ENCODE measurements at places on chromosomes 3 and 15.

GRCh38 chr3:14096742-14097141 is 27.9 kb downstream of the CHCHD4 start:
- DNase-seq = no peak

- no peak for DNase-seq
Observed at GRCh38 chr3:63295806-63296205, 17.7 kb downstream of the SYNPR start.

DNA sequence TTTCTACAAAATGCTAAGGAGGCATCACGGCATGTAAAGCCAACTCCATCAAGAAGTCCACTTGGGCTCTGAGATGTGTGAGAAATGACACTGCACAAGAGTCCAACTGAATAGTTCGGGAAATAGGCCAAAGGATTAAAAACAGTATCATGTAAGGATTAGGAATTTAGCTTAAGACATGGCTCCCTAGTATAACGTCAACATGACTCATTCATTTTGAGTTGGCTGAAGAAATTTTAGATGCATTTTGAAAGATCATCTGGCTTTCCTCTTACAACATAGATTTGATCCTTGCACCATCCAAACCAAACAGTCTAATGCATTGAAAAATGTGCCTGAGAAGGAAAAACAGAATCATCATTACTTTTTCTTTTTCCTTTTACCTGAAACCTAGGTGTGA is 109.3 kb upstream of the MME start:
- DNase-seq = no peak

DNA sequence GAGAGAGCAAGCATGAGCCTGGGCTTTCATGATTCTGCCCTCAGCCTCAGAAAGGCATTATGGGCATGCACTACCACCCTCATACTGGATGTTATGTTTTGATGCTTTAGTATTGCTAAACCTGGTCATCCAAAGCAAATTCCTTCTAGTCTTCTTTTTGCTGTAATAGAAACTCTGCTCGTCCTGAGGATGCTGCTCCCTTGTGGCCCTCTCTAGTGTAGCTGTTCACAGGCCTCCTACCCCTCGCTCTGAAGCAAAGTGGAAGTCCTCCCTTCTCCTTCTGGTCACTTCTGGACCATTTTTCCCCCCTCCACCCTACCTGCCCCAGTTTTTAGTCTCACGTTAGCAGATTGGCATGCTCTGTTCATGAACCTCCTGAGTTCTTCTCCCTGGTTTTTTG is 22.9 kb upstream of the CCNL1 start:
- no peak for DNase-seq

DNA sequence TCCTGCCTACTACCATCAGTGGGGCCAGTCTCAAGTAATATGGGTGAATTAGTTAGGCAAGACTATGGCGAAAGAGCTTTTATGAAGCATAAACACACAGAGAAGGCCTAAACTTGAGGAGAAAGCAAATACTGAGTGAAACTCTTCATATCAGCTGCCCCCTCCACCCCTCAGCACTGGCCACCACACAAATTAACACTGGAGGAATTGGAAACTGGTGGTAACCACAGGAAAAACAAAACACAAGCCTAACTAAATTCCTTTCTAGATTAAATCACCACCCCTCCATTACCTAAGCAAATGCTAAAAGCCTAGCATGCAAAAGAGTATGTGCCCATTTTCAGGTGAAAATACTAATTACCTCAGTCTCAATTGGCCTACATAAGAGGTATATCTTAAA is 774.7 kb upstream of the NECTIN3 start:
- DNase-seq = no peak

- DNase-seq = no peak
Observed at GRCh38 chr15:61653110-61653509, 407.1 kb downstream of the VPS13C start.

DNA sequence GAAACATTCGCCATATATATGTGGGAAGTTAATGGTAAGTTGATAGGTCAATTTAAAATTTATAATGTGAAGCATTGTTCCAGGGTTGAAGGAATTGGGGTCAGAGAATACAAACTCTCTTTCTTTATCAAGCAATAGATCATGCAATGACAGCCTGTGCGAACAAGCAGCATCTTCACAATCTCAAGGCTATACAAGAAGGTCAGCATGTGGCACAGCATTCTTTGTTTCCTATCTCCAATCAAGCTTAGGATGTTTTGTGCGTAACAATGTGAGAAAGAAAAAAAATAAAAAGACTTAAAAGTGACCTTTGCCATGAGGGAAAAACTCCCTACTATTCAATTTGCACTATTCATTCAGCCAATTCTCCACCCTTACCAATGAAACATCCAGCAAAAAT is 288.1 kb upstream of the NECTIN3 start:
- no peak for DNase-seq

DNA sequence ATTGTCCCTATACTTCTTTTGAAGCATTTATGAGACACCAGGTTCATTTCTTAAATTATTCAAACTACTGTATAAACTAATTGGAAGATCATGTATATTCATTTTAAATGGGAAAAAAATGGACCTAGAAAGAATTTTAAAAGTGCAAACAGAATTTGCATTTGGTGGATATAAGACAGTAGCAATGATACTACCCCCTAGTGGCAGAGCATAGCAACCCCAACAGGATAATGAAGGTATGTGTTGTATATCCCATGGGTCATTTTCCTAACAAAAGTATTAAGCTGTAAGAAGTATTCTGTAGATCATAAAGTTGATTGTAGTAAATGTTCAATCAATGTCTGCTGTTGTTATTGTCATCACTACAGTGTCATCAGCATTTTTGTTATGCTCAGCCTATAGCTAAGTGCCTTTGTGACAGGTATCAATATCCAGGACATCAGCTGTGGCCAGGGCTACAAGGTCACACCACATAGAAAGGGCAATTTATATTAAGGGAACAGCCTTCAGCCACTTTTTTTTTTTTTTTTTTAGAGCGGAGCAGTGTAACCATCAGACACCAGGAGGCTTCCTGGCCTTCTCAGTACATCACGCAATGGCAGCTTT is 175.8 kb downstream of the FOXB1 start:
- DNase-seq = no peak

DNA sequence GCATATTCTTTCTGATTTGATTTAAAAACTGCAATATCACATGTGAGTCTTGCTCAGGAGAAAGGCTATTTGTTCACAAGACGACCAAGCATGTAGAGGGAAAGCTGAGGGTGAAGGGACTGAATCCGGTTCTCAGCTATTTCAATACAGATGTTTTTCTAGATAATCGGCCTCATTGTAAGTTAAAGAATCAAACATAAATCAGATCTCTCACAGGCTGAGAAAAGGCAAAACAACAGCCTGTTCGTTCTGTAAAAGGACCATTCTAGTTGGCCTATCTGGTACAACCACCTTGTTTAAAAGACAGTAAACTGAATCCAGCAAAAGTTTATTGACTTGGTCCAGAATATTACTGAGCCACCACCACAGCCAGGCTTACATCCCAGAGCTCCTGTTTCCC is 1045.7 kb upstream of the CFAP20DC start:
- DNase-seq = no peak

- no peak for DNase-seq
Observed at GRCh38 chr15:67341539-67341938, 87.0 kb downstream of the IQCH start.

- DNase-seq = no peak
Observed at GRCh38 chr3:32991781-32992180, 40.3 kb downstream of the CCR4 start.

GRCh38 chr15:100311833-100312476 is 29.8 kb downstream of the ADAMTS17 start:
- no peak for DNase-seq

DNA sequence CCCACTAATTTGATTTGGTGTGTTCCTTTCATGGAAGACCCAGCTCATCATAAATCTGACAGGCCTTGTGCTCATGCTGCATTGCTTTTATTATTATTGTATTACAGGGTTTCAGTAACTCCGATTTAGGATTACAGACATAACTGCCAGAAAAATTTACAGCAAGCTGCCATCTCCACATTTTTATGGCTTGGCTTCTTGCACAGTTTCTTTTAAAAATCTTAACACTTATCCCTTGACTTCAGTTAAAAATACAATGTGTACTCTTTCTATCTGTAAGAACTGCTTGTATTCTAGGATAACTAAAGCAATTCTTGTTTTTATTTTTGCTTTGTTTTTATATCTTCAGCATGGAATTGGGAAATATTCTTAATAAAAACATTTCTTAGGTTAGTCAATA is 612.2 kb downstream of the DIPK2A start:
- no peak for DNase-seq

GRCh38 chr3:111998636-111999483 is at the start of gene TAGLN3:
TAGLN3 (plus strand) TSS chr3:111998922; CDS start chr3:111999423, 501 bp downstream.
- no peak for DNase-seq

DNA sequence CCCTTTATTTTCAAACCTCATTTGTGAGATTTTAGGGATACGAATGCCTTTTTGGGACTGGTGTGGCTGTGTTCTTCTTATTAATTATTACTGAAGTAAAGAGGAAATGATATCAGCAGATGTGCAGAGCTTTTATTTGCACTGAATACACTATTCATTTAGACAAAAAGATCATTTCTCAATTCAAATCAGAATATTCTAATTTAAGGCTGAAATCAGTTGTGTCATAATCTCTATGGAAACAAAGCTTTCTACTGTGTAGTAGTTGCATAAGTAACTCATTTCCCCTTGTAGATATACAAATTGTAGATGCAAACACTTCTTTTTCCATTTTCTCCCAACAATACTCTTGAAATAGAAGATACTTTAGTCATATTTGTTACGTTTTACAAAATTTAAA is 56.0 kb downstream of the PDE8A start:
- DNase-seq = no peak

GRCh38 chr3:76490064-76490463 is 549.8 kb upstream of the ROBO2 start:
- DNase-seq = no peak

- no peak for DNase-seq
Observed at GRCh38 chr3:70519913-70520659, 207.6 kb upstream of the MDFIC2 start.

GRCh38 chr3:3538451-3538850 is 260.8 kb upstream of the LRRN1 start:
- no peak for DNase-seq

DNA sequence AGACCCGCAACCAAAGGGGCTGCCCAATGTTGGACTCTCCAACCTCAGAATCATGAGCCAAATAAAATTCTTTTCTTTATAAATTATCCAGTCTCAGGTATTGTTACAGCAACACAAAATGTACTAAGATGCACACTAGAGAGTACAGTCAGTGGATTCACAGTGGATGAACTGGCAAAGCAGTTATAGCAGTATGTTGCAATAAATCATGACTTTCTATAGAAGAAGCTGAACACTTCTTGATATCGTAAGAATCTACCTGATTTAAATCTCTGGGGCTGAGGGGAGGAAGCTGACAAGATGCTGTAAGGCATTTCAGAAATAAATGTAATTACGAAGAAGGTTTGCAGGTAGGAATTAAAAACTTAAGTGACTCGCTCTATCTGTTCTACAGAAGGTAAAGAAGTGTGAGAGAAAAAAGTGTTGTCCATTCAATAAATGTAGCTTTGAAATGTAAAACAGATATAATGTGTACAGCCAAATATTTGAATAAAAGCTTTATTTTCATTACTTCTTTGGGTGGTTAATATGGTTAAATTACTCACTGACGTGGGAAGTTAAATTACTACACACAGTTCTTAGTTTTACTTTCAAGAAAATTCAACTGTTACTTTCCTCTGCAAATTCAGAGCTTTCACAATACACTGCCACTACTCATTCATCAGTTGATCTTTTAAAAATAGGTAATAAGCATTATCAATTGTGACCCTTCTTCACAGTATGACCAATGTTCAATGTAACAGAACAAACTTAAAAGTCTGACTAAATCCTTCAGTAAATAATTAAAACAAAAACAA is 439.1 kb downstream of the SHQ1 start:
- no peak for DNase-seq

DNA sequence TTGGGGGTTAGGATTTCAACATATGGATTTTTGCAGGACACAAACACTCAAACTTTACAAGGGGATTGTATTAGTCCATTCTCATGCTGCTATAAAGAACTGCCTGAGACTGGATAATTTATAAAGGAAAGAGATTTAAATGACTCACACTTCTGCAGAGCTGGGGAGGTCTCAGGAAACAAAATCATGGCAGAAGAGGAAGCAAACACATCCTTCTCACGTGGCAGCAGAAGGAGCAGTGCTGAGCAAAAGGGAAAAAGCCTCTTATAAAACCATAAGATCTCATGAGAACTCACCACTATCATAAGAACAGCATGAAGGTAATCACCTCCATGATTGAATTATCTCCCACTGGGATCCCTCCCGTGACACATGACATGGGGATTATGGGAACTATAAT is 1183.1 kb downstream of the ZPLD1 start:
- DNase-seq = no peak

DNA sequence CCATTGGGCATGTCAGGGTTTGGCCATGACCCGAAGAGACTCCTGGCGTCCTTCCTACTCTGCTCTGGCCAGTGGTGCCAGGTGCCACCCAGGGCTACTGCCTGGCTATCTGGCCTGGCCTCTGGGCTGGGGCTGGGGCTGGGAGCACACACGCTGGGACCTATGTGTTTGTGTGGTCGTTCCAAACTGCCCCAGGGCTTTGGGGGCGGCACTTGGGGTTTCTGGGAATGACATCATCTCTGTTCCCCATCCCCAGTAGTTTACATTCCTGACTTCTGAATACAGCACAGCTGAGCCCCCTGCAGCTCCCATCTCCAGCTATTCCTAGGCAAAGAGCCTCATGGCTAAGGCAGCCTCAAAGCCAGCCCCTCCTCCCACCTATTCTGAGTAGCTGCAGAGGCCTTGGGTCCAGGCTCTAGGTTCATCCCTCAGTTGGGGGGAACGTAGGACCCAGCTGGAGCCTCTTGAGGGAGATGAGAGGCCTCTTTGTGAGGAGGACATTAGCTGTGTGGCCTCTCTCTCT is 24.3 kb downstream of the PLEKHO2 start:
- no peak for DNase-seq

DNA sequence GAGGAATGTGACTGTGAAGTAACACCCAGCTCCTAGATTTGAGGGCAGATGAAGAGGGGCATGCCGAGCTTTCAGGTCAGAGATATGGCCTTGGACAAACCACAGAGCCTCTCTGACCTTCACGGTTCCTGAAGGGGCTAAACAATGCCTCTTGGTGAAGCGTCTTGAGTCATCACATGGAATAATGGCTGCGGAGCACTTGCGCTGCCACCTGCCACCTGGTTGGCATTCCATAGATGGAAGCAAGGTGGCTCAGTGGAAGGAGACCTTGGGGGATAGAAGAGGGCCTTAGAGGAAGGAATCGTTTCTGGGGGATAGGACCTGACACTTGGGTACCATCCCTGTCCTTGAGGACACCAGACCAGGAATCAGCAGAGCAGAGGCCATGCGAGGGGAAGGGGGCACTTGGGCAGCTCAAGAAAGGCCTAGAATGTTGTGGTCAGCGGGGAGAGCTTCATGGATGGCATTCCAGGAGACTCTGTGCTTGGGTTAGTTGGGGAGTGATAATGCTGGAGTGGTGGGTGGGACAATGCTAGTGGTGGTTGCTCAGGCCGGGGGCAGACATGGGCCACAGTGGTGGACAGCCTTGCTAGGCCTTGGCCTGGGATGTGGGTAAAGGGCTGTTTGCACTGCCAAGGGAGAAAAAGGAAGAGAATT is 12.6 kb downstream of the MRAS start:
- DNase-seq = no peak
